ENCODE measurements at places on chromosomes 12 and 14.

DNA sequence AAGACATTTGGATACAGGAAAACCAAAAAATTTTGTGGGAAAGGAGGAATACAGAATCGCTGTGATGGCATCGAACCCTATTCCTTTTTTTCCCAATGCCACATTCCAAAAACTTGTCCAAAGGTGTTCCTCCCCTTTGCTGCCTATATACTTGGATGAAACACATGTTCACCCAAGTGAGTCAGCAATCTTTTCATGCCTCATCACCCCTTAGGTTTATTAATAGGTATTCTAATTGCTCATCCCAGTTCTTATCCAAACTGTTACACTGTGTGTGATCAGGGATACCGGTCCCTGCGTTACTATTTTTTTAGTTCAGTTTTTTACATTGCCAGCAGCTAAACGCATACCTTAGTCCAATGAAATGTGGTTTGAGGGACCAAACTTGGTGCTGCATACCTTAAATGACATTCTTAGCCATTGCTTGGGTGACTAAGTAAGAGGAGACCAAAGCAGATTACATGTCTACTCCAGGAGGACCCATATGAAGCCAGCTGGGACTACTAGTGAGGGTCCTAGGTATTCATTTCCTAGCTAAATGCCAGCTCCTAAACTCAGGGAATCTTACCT is 20.6 kb upstream of the ST8SIA1 start:
- no peak for DNase-seq

GRCh38 chr14:21203470-21204166 is 47.8 kb upstream of the OR5AU1 start:
- no peak for DNase-seq

GRCh38 chr12:24268663-24269186 is 319.3 kb upstream of the SOX5 start:
- DNase-seq = no peak

DNA sequence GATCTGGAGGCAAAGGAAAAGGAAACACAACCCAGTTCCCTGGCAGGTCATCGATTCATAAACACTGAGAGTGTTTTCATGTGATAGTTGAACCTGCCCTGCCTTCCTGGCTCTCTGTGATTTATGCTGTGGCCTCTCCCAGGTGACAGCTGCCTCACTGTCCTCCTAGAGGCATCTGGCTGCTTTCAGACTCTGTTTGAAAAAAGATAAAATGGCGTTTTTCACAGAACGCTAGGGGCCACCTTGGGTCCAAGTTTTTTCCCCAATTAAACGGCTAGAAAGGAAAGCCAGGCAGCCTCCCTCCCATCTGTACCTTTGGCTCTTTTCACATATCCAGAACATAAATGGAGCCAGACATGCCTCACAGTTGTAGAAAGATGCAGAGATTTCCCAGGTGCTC is 252.6 kb upstream of the CCDC196 start:
- no peak for DNase-seq

GRCh38 chr12:132713123-132713522 is 2.5 kb downstream of the PGAM5 start:
- no peak for DNase-seq

DNA sequence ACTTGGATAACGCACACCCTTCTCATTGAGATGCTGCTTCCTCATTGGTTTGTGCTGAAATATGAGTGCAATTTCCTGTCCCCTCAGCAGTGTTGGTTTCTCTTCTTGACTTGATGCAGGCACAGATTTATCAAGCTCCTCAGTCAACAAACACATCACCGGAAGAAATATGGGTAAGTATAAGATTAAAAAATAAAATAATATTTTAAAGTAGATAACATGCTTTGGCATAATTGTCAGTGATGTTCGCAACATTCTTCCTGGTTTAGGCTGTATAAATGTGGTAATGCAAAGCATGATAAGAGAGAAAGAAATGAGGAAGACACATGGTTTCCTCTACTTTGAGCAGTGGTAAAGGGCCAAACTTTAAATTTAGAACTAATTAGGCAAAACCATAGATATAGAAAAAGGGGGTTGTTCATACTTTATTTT is at the start of gene GPR65:
GPR65 (plus strand) TSS at position 86 of the 432 bp plus-strand sequence. CDS start 5,713 bp downstream, outside the sequence.
- peak; percentile 23 for DNase-seq

- DNase-seq = peak; percentile 72
Observed at GRCh38 chr12:52005903-52006703, 643 bp upstream of the TAMALIN start.

DNA sequence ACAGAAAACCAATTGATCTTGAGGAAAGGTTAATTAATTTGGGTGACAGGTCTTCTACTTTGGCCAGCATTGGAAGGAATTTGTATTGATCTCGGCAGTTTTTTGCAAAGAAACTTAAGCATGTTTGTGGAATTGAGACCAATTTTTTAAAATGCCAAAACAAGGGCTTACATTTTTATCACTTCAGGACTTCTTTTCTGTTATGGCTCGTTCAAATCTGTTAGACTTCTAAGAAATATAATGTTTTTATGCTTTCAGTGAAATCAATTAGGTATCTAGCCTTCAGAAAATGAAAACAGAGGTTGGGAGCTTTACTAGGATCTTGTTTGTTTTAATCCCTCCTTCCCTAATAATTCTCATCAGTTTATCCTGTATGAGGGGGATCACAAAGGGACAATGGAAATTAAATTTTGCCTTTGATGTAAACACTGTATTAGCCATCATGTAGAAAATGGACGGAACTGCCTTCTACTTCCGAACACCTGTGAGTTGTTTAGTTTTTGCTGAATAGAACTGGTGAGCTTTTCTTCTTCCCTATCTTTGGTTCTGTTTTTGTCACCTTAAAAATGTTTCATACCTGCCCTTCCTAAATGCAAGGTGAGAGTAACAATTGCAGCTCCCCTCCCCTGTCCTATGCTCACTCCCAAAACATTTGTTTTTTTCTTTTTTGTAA is 7.8 kb downstream of the FOXA1 start:
- peak; percentile 22 for DNase-seq

DNA sequence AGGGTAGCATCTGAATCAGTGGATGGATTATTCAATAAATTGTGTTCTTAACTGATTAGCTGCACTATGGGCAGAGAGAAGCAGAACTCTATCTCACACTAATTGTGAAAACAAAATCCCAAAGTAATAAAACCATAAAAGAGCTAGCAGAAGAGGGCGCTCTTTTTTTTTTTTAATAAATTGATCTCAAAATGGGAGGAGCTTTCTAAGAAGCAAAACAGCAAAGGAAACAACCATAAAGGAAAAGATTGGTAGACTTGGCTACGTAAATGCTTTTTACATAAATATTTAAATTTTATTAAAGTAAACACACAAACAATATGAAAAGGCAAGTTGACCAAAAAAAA is 1.5 kb upstream of the TM7SF3 start:
- peak; percentile 55 for DNase-seq

DNA sequence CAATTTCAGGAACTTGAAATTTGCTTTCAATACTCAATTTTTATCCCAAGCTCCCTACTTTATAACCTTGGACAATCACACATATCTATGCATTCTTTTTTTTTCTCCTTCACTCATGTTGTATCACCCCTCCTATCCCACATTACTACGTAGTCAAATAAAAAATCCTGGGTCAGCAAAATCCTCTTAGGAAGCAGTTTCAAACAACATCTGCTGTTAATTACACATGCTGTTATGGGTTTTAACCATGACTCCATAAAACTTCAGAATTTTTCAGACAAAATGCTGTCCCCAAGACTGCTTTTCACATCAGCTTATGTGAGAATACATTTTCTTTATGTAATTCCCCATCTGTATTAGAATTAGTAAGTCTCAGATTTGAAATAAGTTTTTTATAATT is 61.7 kb downstream of the LRFN5 start:
- no peak for DNase-seq

Data from mesenchymal stem cell (in vitro differentiated cells and primary cell).